Stimulated activated CD4-positive, alpha-beta T cell treated with anti-CD3 and anti-CD28 coated beads, Interleukin-1b, Interleukin-23, amount 100 ng/mL, for 1 hour (primary cell): ENCODE measurements at places on chromosomes 1 and 21.

DNA sequence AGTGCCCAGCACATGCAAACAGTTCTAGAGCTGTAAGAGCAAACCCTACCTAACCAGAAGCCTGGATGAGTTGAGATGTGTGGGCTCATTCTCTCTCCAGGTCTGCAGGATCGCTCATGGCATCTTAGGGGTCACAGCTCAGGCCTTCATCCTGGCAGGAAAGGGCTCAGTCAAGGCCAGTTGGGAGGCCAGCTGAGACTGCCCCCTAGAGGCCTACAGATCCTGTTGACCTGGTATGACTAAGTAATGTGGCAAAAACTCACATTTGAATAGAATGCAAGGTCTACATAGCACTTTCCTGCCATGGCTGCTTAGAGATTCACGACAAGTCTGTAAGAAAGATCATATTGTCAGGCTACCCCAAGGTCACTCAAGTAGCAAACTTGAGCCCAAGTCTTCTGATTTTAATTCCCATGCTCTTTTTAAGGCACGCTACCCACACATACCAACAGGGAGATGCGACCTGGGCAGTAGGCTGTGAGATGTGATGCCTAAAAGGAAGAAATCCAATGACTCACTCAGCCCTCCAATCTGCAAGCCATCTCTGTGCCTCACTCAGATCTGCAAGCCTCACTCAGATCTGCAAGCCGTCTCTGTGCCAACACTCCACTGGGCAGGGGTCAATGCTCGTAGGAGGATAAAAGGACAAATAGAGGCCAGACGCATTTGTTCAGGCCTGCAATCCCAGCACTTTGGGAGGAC, 5.1 kb upstream of the CAPN8 start:
- no peak for DNase-seq

DNA sequence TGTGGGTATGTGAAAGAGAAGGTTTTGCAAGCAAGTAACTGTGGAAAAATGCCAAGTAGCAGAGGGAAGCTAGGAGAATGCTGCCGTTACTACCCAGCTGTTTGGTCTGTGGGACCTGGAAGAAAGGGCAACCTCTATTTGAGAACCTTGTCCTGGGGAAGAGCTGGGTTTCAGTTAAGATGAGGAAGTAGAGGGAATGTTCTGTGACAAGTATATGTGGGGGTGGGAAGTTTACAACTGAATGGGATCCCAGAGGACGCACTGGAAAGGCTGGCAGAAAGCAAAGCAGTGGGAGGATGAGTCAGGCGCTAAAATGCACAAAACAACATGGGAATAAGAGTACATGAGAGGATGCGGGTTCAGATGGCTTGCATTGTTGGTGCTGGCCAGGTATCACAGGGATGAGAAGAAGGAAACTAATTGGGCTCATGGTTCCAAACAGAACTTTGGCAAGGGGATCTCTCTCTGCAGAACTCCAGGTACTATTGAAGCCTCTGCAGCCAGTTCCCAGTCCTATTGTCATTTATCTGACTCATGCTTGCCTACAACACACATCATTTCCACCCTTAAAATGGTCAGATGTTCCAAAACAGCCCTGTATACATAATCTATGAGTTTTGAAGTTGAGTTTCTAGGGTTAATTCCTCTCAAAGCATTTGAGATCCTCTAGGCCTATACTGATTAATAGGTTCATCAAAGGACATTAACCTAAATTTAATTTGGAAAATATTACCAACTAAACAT, 88.5 kb upstream of the VAV3 start:
- no peak for DNase-seq

GRCh38 chr1:87765681-87766070, 437.0 kb downstream of the LMO4 start:
- no peak for DNase-seq

- no peak for DNase-seq
Measured at GRCh38 chr1:175394739-175395138, 202.2 kb upstream of the KIAA0040 start.

DNA sequence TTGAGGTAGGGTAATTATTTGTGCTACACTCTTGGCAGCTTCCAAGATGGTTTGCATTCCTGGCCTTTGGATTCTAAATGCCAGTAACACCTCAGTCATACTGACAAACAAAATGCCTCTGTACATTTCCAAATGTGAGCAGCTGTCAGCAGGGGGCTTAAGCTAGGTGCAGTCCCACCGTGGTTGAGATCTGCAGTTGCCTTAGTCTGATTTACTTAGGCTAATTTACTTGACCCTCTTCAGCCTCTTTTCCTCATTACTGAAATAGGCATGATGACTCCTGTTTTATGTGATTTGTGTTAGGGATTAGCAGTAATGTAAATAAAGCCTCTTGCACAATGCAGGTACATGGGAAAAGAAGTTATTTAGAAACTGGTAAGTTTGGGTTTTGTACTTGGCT, 13.5 kb upstream of the SPATA1 start:
- DNase-seq, result no peak

DNA sequence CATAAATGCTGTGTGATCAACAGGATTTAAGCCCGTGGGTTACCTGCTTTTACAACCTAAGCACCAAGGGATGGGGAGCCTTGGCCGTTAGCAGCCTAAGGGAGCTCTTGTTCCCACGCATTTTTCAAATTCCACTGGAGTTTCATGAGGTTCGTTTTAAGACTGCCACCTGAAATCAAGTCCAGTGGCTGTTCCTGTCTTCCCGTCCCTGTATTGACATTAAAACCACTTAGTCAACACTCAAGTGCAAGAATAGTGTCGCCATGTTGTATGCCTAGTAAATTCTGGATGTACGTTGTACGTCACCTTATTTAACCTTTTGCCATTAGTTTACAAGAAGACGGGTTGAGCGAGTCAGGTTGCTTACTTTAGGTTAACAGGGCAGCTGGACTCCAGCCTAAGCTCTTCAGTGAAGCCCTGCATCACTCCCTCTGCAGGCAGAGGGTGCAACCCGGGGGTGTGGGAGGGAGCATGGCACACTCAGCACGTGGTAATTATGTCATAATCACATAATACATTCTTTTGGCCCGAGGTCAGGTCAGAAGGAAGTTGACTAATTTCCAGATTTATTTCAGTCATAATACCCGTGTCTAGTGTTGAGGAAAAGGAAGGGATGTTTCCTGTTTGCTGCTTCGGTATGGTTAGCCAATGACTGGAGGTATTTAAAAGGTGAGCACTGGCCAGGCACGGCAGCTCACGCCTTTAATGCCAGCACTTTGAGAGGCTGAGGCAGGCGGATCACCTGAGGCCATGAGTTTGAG, 42.5 kb downstream of the CNST start:
- DNase-seq, result no peak

GRCh38 chr1:26281971-26282370, 2.1 kb downstream of the SH3BGRL3 start:
- no peak for DNase-seq

DNA sequence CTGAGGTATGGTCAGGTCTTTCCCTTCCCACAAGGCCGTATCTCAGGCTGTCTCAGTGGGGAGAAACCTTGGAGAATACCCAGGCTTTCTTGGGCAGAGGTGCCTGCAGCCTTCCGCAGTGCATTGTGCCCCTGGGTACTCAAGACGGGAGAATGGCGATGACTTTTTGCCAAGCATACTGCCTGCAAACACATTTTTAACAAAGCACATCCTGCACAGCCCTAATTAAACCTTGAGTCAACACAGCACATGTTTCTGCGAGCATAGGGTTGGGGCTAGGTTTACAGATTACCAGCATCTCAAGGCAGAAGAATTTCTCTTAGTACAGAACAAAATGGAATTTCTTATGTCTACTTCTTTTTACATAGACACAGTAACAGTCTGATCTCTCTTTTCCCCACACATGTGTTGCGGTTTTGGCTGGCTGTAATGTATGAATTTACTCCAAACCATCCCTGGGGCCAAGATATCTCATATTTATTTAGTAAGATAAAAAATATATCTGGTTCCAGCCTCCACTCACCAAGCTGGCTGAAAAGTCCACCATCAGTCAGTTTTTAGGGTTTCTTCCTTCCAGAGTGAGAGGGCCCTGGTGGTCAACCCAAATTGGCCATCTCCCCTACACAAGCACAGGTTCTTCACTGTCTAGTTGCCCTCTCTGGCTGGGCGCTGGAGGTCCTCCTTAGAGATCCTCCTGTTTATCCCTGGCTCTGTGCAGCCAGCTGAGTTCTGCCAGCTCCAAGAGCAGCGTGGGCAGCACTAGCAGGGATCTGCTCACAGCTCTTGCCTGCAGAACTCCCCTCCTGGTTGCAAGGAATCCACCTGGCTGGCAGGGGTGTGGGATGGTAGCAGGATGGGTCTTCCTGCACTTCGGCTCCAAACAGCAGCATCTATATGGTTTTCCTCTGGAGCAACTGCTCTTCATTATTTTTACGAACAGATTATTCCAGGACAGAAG, 2.6 kb downstream of the FAAH start:
- no peak for DNase-seq

DNA sequence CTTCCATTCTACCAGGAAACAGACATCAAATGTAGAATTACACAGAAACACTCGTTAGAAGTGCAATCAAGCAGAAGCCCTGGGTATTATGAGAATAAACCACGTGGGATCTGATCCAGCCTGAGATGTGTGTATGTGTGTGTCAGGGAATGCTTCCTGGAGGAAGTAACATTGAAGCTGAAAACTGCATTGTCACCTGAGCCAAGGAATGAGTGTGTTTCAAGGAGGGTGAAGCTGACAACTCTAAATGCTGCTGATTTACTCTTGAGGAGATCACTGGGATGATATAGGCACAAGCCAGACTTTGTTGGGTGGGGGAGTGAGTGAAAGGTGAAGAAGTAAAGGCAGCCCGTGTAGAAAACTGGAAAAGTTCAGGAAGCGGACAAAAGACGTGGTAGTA, 27.6 kb downstream of the FAAH start:
- no peak for DNase-seq

DNA sequence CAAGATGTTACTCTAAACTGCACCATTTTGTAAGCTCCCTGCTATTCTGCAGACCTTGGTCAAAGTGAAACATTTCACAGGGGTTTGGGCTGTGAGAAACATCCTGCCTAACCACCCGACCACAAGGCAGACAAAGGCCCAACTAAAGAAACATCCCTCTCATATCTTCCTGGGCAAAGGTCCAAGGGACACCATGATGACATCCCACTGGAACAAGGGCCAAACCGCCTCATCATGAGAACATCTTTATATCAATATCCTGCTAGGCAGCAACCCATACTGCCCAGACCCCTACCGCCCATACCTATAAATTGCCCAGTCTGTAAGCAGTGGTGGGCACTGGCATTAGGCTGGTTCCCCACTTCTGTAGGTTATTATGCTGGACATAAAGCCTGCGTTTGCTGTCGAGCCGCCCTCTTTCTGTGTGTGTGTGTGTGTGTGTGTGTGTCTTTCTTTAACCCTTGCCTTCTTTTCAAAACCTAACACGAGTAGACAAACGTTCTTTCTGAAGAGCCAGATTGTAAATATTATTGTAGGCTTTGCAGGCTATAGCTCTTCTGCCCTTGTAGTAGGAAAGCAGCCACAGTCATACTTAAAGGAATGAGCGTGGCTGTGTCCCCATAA, 1.0 kb upstream of the PPIE start:
- no peak for DNase-seq

- DNase-seq, result no peak
Measured at GRCh38 chr1:115056395-115056798, 26.8 kb downstream of the TSHB start.

DNA sequence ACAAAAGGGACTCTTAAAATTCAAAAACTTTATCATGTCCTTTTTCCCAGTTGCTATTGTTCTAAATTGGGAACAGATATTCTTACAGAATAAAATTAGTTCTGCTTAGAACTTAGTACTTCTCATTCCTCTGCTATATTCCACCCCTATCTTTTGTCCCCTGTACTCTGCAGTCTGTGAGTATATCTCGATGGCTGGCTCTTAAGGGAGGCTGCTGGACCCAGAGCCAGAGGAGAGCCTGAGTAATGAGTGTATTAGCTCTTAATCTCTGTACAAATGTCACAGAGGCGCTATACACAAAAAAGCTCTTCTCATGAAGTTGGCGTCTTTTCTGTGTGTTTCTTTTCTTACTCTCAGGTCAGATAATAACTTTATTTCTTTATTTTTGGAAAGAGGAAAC, 423.4 kb downstream of the ZP4 start:
- no peak for DNase-seq

DNA sequence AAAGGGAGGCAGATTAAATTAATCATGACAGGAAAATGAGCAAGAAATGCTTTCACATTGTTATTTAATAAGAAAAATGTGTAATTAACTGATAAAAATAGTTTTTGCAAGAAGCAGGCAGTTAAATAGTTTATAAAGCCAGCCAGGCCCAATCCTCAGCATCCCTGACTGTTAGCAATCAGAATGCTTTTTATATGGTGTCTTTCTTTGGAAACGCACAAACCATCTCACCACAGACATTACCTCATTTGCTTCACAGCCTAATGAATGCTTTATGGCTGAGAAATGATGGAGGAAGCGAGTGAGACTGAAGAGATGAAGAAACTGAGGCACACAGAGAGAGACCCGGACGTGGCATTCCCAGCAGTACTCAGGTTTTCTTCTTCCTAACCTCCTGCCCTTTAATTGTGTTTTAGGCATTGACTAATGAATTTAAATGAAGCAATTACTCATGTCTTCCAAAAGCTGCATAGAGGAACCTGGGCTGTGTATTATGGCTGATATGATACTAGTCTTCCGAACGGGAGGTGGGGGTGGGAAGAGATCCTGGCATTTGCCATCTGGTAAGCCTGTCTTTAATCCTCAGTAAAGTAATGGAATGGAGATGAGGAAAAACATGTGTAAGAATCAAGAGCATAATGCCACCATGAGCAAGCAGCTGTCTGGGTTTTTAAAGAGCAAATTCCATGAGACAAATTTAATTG, 116.1 kb upstream of the LMO4 start:
- DNase-seq, result no peak

DNA sequence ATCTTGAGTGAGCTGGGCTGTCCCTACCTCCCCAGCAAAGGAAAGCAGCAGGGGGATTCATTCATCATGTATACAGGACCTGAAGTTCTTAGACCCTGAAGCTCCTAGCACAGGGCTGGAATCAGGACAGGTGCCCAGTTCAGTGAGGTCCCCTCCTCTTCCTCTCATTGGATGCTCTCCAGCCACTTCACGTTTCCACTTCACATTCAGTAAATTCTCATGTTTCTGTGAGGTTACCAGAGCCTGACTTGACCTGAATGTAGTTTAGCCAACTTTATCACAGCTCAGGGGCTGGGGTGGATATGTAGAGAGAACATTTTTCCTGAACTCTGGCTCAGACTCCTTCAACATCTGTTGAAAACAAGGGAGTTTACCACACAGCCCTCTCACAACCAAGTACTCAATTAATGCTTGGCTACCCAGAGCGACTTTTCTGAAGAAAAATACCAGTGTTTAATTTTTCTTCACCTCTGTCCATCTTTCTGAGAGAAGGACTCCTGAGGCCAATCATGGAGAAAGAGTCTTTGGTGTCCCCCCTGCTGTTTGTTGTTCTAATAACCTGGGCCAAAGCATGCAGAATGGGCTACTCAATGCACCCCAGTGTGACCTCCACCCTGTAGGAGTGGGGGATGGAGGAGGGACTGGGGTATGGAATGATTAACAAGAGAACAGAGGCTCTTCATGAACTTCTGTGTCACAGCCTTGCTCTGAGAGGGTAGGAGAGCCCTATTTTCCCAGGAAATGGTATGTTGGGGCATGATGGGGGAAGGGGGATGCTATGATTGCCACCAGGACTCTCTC, 108.3 kb upstream of the FGGY start:
- no peak for DNase-seq
